ENCODE measurements at places on chromosomes 7 and 10.

GRCh38 chr10:13481690-13482089 is 47.1 kb downstream of the BEND7 start:
- no peak for DNase-seq

GRCh38 chr10:121732172-121732571 is 133.9 kb upstream of the FGFR2 start:
- no peak for DNase-seq

DNA sequence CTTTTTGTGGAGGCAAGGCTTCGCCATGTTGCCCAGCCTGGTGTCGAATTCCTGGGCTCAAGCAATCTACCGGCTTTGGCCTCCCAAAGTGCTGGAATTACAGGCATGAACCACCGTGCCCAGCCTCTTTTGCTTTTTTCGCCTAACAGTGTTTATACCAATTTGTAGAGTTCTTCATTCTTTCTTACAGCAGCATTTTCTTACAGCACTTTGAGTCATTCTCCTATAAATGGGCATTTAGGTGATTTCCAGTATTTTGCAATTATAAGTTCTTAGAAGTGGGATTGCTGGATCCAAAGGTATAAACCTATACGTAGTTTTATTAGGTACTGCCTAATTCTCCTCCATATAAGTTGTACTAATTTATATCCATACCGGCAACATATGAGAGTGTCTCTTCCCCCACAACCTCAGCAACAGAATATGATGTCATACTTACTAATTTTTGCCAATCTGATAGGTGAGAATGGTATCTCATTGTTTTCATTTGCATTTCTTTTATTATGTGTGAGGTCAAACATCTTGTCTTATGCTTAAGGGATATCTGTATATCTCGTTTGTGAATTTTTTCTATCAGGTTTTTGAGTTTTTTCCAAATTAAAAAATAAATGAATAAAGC is 39.1 kb downstream of the SUFU start:
- DNase-seq: no peak

DNA sequence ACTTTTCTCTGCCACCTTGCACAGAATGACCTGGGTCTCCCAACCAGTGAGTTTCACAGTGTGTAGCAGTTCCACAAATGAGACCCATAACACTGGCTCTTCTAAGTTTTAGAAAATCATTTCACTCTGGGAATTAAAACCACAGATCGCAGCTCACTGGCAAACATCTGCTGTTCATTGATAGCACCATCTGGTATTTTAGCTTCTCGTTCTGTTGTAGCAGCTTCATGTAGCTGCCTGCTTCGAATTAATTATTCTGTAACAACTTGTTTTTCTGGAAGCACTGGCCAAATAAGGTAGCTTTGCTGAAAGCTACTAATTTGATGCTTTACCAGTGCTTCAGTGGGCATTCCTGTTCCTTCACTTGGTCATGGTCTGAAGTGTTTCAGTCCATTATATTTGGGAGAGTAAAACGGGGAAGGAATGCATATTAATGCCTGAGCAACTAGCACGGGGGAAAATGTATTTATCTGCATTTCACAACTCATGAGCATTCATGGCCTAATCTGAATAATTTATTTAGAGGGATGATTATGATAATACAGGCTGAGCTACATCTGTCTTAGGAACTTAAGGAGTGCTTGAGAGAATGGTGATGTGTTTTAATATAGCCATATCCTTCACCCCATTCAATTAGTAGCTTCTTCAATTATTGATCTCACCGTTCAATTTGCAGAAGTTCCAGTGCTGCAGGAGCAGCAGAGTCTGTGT is 447.4 kb downstream of the XPNPEP1 start:
- DNase-seq: no peak

- no peak for DNase-seq
Measured at GRCh38 chr10:102834143-102834542, 3.1 kb downstream of the CYP17A1 start.

DNA sequence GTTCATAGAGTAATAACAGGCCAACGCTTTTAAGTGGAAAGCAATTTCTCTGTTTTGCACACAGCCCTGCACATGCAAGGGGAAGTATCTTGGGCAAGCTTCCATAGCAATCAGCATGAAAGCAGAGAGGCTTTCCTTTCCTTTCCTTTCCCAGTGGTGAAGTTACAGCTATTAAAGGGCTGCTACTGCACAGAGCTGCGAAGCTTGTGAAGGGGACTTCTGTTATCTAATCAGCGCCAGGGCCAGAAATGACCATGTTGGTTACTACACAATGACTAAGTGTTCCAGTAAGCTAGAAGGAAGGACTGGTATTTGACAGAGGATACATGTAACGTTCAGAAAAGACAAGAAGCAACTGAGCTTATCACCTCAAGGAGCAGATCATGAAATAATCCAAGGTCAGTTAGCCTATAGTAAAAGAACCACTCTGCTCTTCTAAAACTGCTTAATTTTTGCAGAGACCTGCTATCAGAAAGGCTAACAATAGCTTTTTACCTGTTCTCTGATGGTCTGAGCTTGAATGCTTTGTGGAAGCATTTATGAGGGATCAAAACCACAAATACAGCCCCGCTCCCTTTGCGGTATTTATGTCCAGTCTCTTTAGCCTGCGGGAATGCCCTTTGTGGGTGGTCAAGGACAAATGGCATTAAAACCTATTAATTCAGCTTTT is 45.9 kb downstream of the SGMS1 start:
- DNase-seq: peak; percentile 26

GRCh38 chr10:49359349-49360270 is 36.3 kb downstream of the DRGX start:
- no peak for DNase-seq

Measured in transverse colon (tissue), 4 donors.